Psoas muscle (tissue), 8 donors: ENCODE measurements at places on chromosomes 2 and 18. TPM values are rescaled to one million over a fixed set of nuclear protein-coding genes. Genes with fewer than 3 reads are reported as not detected.

DNA sequence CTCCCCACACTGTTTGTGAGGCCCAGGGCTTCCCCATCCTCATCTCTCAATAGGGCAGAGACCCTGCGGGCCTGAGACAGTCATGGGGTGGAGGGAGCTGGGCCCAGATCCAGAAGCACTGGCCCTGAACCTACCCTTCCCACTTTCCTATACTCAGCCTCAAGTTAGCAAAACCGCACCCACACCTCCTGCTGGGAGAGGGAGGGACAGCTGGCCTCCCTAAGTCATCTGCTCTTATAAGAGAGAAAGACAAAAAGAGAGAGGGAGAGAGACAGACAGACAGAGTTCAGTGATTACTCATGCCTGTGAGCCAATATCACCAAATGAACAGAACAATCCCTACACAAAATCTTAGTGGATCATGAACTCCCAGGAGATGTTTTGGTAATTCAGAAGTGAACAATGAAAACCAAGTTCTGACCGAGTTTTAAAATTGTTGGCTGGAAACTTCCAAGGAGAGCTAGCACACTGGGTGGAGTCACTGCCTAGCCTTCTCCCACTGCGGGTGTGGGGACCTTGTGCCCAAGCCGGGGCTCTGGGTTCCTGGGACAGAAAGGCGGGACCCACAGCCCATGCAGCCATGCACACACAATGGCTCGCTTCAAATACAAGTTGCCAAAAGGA, 130.5 kb downstream of the PXDN start:
- no peak for DNase-seq

- peak; percentile 59 for DNase-seq
These were observed 6.5 kb downstream of the BIN1 start for GRCh38 chr2:127100251-127101047.

- no peak for DNase-seq
These were observed 220.3 kb upstream of the NRP2 start for GRCh38 chr2:205461678-205462665.

DNA sequence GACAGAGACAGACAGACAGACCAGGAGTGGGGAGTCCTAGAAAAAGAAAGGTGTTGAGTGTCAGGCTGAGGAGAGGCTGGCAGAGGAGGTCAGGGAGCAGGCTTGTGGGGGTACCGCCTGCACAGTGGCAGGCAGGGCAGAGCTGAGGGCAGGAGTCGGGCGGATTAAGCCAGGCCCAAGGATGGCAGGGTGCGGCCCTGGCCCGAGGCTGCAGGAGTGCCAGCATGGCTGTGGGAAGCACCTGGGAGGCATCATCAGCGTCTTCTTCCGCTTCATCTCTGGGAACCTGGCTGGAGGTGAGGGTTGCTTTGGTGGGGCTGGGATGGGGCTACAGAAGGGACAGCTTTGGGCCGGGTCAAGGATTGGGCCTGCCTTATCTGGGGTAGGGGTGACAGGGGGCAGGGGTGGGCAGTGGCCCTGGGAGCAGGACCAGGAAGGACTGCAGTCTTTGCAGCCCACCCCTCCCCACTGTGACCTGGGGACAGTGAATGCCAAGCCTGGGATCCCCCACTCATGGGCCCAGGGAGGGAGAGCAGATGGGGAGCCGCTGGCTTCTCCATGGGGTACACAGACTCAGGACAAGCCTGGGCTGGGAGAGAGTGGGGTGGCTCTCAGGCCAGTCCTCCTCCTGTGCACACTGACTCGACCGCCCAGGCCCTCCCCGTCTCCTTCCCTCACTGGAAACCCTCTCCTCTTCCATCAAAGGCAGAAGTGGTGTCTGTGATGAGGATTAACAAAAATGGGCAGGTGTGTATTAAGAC, 20.7 kb downstream of the KCNIP3 start:
- DNase-seq: no peak

The LRP1B gene
- 0.57 TPM for polyA plus RNA-seq

The GNAL gene
- 2.5 TPM for polyA plus RNA-seq

- no peak for DNase-seq
These were observed 37.6 kb downstream of the CDH7 start for GRCh38 chr18:65788373-65788772.

GRCh38 chr2:212448698-212449097, 89.9 kb downstream of the ERBB4 start:
- no peak for DNase-seq

GRCh38 chr18:24754583-24755253, 294.3 kb downstream of the HRH4 start:
- no peak for DNase-seq

DNA sequence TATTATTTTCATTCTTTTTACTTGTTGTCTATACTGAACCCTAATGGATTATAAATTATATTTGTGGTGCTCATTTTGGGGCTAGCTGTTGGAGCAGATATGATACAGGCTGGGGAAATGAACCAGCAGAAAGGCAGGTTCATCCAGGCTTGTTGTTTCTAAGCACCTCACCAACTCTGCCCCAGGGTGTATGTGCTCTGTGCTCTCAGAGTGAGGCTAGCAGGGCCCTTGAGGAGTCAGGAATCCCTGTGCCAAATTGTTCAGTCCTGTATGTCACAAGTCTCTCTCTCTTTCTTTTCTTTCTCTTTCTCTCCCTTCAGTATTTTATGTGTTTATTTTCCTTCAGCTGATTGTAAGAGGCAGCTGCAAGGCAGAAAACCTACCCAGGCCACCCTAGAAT, 181.1 kb upstream of the DPP10 start:
- DNase-seq: no peak

DNA sequence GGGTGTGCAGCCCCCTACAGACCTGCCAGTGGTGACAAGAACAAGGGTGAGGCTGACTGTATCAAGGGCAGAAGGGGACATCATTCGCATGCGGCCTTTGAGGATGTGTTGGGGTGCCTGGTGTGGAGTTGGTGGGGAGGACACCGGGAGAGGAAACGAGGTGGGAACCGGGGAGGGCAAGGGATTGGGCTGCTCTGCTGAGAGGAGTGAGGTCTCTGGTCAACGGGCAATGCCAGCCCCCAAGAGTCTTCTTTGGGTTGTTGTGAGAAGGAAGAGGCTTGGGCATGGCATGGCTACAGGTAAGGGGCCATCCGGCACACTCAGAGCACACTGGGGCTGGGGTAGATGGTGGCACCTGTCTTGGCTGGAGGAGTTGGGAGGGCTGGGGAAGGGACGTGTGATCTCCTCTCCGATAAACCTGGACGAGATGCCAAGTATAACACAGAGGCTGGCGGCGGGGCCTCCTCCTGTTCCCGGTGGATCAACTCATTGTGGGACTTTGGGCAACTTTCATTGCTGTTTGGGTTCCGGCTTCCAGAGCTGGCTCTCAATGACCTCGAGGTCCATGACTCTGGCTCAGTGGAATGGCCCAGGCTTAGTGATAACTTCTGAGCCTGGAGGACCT, 37.0 kb downstream of the KCNF1 start:
- no peak for DNase-seq

GRCh38 chr18:12860530-12860929, 23.5 kb downstream of the PTPN2 start:
- no peak for DNase-seq

The SLC4A3 gene
- polyA plus RNA-seq: 0.48 TPM

The DCDC2C gene
- polyA plus RNA-seq: not detected
